ENCODE measurements at places on chromosomes 16 and 17.

DNA sequence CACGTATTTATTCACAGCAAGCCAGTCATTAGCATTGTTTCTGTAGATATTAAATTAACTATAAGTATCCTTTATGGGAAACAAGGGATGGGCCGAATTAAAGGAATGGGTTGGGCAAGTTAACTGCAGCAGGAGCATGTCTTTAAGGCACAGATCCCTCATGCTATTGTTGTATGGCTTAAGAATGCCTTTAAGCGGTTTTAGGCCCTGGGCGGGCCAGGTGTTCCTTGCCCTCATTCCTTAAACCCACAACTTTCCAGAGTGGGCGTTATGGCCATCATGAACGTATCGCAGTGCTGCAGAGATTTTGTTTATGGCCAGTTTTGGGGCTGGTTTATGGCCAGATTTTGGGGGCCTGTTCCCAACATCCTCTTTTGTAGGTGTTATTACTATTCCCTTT is 9.1 kb downstream of the PHKB start:
- no peak for DNase-seq

GRCh38 chr16:78816499-78817195 is 717.2 kb downstream of the WWOX start:
- DNase-seq, result no peak

DNA sequence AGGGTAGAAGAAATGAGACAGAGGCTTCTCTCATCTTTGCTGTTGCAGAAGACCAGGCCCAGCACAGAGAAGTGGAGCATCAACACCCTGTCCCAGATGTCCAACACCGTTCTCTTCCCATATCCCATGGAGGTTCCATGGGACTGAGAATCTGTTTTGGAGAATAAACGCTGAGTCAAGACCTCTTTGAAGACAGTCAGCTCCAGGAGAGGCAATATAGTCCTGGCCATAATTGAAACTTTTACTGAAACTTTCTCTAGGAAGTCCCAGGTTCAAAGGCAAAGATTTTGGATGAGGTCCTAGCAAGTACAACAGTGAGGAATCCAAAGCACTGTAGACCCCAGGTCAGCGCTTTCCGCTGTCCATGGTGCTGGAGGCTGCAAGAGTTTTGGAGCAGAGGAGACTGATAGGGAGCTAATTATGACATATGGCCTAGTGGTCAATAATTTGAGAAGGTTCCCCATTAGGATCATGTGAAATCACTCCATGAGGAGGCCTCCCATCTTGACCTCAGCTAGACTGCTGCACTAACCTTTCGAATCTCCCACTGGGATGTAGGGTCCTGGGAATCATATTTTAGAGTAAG is 36.0 kb downstream of the OSBPL7 start:
- peak; percentile 32 for DNase-seq

DNA sequence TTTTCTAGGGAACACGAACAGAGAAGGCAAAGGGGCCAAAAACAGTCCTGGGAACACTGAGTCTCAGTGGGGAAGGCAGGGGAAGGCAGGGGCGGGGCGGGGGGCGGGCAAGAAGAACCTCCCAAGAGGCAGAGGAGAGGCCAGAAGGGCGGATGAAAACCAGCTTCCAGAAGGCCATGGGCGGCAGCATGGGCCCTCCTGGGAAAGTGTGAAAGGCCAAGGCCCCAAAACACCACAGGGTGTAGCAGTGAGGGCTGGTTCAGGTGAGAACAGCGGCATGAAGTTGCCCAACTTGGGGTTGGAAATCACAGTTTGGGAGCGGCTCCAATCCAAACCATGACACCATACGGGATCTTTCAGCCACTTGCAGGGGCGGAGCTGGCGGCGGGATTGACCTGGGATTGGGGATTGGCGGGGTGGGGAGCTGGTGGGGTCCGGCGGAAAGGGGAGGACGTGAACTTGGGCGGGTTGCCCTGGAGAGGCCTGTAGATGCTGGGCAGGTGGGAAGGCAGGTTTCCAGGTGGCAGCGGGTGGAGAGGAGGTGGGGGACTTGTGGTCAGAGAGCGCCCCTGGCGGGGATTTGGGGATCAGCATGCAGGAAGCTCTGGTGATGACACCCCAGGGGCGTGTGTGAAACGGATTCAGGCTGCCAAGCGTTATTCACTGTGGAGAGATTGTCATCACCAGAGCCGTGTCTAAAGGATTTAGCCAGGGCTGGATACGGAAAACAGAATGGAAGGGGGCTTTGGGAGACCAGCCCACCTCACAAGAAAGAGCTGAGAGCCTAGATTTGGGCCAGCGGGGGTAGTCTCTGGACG is 80.9 kb downstream of the ARHGAP23 start:
- peak; percentile 74 for DNase-seq

DNA sequence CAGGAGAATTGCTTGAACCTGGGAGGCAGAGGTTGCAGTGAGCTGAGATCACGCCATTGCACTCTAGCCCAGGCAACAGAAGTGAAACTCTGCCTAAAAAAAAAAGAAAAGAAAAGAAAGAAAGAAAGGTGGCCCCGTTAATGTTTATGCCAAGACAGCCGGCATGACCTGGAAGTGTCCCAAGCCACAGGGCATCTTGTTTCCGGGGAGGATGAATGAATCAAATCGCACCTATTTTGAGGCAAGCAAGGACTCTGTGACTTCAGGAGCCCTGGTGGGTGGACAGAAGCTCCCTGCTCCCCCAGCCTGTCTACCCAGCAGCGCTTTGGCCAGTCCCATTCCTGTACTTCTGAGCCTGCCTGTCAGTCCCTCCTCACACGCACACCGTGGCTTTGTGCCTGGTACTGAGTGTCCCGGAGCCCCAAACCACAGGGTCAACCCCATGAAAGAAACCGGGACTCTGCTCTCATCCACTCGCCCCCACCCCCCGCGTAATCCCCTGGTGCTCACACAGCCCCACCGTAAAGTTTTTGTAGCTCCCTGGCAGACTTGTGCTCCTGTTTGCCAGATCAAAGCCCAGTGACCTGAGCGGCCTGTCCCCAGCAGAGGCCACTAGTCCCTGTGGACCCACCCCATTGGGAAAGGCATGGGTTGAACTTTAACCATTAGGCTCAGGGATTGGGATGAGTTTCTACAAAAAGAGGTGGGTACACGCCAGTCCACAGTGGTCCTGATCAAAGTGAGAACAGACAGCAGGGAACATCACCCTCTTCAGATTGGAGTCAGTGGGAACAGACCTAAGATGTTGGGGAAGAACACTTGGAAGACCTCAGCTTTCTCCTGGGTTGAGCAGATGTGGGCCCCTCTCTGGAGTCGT is 19.3 kb downstream of the CD2BP2 start:
- peak; percentile 51 for DNase-seq

- no peak for DNase-seq
Measured at GRCh38 chr16:23155445-23156049, 6.3 kb upstream of the USP31 start.

GRCh38 chr16:56295059-56295665 is 103.9 kb downstream of the GNAO1 start:
- DNase-seq, result no peak

DNA sequence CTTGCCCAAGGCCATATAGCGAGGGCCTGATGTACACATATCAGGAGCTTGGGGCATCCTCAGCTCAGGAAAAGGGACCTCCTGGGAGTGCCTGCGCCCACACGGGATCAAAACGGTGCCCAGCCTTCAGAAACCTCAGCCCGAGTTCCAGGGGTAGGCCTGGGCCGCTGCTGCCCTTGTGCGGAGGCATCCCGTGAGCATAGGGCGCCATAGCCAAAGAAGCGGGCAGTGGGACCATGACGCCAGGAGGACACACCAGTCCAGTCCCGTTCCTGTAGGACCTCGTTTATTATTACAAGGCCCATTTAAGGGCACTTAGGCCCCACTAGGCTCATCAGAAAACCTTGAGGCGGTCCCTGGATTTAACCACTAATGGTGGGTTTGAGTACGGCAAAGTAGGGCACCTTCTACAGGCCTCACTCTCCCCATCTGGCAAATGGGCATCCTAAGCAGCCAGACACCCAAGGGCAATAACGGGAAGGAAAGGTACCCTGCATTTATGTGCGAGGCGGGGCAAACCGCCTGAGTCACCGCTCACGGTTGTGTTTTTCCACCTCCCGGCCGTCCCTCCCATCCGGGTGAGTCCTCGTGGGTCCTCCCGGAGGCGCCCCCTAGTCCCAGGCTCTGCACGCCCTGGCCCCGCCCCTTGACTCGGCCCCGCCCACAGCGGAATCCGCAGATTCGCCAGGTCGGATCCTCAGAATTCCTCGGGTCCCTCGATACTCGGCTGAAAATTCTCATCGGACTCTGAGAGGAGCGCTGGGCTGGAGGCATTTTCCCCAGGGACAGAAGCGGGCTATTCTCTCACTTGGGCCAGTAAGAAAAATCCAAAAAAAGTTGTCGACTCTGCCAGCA is 726 bp upstream of the SETD1A start:
- peak; percentile 91 for DNase-seq

- DNase-seq, result no peak
Measured at GRCh38 chr17:1561420-1562175, 994 bp downstream of the PITPNA start.

- DNase-seq, result no peak
Measured at GRCh38 chr17:364308-364707, 11.7 kb upstream of the RPH3AL start.

- DNase-seq, result no peak
Measured at GRCh38 chr17:17982801-17983200, 10.1 kb downstream of the DRC3 start.

DNA sequence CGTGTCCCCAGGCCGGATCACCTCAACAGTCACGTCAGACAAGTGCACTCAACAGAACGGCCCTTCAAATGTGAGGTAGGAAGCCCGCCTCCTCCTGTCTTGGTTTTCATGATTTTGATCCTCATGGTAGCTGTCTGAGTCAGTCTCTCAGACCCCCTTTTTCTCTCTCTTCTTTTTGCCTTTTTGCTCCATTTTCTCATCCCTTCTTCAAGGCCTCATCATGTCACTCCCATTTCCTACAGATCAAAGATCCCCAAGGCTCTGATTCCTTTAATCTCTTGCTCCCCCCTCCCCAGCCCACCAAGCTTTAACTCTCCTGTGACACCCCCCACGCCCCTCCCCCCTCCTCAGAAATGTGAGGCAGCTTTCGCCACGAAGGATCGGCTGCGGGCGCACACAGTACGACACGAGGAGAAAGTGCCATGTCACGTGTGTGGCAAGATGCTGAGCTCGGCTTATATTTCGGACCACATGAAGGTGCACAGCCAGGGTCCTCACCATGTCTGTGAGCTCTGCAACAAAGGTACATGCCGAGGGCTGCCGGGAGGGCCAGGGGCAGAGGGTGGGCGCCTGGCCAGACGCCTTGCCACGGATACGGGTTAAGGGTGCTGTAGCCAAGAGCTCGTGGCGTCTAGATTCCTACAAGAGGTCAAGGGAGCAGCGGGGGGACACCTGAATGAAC is 2.0 kb downstream of the MAZ start:
- peak; percentile 45 for DNase-seq

DNA sequence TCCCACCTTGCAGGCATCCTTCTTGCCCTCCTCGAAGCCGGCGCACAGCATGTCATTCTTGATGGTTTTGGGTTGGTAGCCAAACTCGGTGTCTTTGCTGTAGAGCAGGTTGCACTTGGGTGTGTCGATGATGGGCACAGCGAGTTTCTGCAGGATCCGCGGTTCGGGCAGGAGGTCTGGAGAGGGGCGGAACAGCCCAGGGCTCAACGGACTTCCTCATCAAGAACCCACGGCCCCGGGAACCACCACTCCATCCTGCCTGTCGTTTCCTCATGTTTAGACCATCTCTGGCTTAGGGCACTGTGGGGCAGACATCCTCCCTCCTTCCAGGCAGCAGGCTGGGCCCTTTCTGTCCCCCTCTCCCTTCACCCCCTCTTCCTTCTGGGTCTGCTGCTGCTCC is 6.5 kb downstream of the PRSS27 start:
- no peak for DNase-seq

DNA sequence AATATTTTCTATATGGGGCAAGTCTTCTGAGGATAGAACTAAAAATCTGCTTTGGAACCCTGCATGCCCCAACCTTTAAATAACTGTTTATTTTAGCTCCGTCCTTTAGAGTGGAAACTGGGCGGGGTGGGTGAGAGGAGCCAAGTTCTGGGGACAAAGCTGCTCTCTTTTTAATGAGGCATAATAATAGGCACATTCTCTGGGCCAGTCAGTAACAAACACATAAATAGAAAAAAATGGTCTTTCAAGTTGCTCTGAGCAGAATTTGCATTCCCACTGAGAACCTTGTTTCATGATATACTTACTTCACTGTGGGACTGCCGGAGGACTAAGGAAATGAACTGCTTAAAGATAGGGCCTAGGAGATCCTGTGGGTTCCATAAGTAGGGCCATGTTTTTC is 51.5 kb downstream of the KNOP1 start:
- DNase-seq, result no peak

DNA sequence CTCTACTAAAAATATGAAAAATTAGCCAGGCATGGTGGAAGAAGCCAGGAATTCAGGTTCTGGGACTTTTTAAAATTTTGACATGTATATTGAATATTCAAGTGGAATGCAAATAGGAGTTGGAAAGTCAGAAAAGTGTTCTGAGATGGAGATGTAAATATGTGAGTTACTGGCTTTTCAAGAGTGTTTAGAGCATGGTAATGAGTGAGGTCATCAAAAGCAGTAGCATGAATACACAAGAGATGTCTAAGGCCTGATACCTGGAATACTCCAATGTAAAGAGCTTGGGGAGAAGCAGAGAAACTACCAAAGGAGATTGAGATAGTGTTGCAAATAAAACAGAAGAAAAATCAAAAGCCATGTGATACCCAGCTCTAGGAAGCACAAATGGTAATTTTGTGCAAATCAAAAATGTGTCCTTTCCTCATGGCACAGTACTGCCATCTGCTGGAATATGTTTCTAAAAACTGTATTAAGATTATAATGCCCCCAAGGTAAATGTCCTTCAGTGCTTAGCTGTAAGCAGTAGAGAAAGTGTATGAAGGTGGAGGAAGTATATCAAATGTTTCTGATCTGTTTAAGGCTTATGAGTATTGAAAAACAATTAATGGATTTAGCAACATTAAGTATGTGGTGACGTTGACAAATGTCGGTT is 908.4 kb downstream of the KCNJ18 start:
- peak; percentile 39 for DNase-seq

- no peak for DNase-seq
Measured at GRCh38 chr16:1865902-1866690, 5.9 kb downstream of the MEIOB start.

- DNase-seq, result no peak
Measured at GRCh38 chr16:80084163-80084562, 456.6 kb upstream of the DYNLRB2 start.

GRCh38 chr17:75088465-75089417 is 987 bp downstream of the SLC16A5 start:
- DNase-seq, result peak; percentile 79

- no peak for DNase-seq
Measured at GRCh38 chr17:16319969-16320368, 33.3 kb downstream of the CENPV start.

GRCh38 chr17:59764292-59764741 is 56.9 kb downstream of the VMP1 start:
- DNase-seq, result no peak

DNA sequence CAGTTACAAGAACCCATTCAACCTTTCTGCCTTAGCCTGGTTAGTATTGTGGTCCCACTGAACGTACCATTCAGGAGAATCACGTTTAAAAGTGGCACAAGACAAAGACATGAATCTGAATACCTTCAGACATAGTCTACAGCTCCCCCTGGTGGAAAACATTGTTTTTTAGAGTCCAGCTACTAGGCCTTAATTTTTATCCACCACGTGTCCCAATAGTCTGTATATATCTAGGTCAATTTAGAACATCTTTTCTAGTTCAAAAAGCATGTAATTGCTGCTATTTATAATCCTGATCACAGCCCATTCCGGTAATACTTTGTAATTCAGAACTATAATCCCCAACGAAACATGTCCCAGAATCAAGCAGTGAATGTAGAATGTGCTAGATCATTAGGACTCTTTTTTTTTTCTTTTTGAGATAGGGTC is 13.7 kb upstream of the GUCY2D start:
- peak; percentile 87 for DNase-seq

- DNase-seq, result no peak
Measured at GRCh38 chr17:75349589-75349988, 55.9 kb downstream of the GRB2 start.
